ENCODE measurements at places on chromosomes 5 and 9. TPM values are rescaled to one million over a fixed set of nuclear protein-coding genes. Genes with fewer than 3 reads are reported as not detected.

The PAEP gene
- not detected for polyA plus RNA-seq

The MLANA gene
- 1.4 TPM for polyA plus RNA-seq

The FAM221B gene
- polyA plus RNA-seq, result 0.35 TPM

The ANKRD31 gene
- 0.14 TPM for polyA plus RNA-seq

The PDE6A gene
- 0.09 TPM for polyA plus RNA-seq

The TEX48 gene
- polyA plus RNA-seq, result not detected

The CDX1 gene
- polyA plus RNA-seq, result 0.19 TPM

GRCh38 chr5:16903480-16904300 is 32.4 kb downstream of the MYO10 start:
- DNase-seq, result no peak

DNA sequence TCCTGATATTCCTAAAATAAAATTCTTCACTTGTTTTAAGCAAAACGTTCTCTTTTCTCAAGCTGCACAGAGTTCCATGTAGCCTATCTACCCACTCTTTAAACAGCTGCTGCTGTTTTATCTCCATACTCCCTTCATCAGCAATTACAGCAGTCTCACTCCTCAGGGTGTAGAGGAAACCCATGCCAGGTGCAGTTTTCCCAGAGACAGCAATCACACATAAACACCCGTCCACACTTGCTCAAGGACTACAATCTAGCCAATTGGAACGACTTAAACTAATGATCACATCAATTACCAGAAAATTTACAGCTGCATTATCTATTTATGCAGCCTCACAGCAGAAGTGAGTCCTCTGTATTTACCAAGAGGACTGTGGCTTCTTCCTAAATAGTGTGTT is 141.7 kb downstream of the HTR1A start:
- no peak for DNase-seq

GRCh38 chr5:53480416-53481158 is at the start of gene FST:
Gene FST (plus strand): TSS chr5:53480629. CDS start chr5:53480792, 163 bp downstream.
- peak; percentile 67 for DNase-seq

GRCh38 chr5:100788417-100788816 is 114.7 kb downstream of the ST8SIA4 start:
- DNase-seq, result no peak

- no peak for DNase-seq
These were observed 667.2 kb downstream of the TLE1 start for GRCh38 chr9:81022177-81022576.

DNA sequence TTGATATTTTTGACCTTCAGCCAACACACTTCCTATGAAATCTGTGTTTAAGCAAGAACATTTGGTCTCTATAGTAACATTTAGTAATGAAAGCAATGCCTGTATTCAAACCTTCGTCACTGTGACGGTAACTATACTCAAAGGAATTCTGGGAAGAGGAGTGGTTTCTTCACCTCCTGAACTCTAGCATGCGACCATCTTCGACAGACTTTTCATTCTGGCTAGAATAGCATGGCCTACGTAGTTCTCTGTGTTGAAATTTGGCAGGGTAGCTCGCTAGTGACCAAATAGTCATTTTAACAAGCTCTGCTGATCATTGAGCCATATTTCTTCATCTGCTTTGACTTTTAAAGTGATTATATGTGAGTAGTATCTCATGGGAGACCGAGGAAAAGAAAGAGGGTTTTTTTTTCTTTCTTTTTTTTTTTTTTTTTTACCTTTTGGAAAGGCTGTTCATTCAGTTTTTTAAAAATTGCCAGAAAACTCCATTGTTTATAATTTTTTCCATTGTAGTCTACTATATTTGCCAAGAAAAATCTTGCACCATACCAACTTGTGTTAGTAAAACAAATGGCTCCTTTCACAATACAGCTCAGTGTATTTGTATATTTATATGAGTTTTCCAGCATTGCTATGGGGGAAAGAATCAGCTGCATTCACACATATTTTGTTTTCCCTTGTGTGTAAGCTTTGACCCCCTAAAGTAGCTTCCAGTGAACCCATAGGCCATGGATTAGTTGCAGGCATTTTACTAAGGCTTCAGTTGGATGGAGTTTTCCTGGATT is 166.8 kb downstream of the NNT start:
- peak; percentile 89 for DNase-seq

GRCh38 chr5:124654418-124654817 is 92.0 kb downstream of the ZNF608 start:
- no peak for DNase-seq

DNA sequence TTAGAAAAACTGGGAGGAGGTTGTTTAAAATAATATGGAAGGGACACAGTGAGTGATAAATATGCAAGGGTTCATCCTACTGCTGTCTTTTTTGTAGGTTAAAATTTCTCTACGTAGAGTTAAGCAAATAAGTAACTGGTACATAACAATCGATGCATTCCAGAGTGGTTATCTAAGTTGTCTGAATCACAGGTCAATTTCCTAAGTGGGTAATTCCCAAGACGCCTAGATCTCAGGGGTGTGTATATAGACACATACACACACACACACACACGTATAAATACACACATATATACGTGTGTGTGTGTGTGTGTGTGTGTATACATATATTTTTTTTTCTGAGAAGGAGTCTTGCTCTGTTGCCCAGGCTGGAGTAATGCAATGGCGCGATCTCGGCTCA is 22.3 kb downstream of the CAAP1 start:
- DNase-seq, result no peak

DNA sequence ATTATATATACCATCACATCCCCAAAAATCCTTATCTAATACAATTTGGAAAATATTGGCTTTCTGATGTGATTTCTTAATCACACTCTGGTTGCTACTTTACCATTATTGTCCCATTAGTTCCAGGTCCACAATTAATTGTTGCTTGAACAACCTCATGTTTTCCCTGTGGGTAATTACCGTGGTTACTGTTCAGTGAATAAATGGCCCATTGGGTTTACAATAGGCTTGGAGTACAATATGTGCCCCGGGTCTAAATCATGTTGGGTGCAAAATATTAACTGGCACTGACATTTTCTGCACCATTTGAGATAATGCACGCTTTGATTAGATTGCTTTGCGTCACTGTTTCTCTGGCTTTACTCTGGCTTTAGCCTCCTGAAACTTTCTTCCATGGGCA is 163.7 kb downstream of the GABBR2 start:
- no peak for DNase-seq

DNA sequence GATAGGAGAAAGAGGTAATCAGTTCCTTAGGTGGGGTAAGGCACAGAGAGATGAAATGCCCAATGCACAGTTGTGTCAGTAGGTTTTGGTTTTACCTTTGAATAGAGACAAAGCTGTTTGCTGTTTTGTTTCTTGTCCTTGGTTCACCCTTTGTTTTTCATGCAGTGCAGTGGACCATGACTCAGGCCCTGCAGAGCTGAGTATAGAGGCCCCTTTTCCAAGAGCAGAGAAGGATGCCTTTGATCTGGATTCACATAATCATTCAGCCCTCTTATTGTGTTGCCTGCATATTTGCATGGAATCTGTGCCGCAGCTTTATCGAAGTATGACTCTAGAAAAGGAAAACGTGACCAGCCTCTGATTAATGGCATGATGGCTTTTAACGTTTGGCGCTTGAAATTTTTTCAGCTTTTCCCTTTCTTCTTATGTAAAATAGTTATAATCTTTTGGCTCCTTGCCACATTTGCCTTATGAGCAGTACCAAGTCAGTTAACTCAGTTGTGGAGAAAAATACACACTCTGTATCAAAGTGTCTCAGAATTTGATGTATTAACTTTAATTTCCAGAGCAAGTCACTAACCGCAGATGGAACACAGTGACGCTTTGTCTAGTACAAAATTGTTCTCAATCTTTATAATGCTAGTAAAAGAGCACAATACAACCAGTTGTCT is 197.6 kb downstream of the KDM4C start:
- DNase-seq, result no peak

GRCh38 chr9:131679261-131680020 is 60.4 kb downstream of the RAPGEF1 start:
- no peak for DNase-seq

DNA sequence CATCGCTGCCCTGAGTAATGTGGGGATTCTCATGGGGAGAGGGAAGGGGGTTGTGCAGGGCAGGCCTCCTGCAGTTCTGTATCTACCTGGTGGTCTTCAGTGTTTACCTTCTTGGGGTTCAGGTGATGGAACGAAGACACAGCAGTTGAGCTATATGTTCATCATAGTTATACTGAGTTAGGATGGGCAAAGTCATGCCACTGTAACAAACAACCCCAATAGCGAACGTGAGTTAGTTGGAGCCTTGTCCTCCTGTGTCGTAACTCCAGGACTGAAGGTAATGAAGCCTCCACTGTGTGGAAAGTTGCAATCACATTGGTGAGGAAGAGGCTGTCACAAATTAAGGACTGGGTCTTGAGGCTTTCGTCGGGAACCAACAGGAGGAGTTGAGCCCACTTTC is 64.4 kb downstream of the DAPK1 start:
- no peak for DNase-seq

DNA sequence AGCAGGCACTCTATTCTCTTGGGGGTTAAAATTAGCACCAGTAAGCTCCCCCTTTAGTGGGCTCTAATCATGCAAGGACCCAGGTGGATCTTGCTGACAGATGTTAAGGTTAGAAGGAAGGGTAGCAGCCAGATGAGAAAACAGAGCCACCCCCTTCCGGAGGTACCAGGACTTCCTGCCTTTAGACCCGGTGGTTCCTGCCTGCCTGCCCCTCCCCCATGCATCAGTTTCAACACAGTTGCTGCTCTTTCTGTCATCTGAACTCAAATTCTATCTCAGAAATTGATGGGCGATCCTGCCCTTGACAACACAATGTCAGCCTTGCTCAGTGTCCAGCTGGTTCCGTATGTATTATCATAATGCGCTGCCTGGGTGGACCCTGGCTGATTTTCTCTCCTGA is 287.3 kb downstream of the EBF1 start:
- DNase-seq, result no peak

DNA sequence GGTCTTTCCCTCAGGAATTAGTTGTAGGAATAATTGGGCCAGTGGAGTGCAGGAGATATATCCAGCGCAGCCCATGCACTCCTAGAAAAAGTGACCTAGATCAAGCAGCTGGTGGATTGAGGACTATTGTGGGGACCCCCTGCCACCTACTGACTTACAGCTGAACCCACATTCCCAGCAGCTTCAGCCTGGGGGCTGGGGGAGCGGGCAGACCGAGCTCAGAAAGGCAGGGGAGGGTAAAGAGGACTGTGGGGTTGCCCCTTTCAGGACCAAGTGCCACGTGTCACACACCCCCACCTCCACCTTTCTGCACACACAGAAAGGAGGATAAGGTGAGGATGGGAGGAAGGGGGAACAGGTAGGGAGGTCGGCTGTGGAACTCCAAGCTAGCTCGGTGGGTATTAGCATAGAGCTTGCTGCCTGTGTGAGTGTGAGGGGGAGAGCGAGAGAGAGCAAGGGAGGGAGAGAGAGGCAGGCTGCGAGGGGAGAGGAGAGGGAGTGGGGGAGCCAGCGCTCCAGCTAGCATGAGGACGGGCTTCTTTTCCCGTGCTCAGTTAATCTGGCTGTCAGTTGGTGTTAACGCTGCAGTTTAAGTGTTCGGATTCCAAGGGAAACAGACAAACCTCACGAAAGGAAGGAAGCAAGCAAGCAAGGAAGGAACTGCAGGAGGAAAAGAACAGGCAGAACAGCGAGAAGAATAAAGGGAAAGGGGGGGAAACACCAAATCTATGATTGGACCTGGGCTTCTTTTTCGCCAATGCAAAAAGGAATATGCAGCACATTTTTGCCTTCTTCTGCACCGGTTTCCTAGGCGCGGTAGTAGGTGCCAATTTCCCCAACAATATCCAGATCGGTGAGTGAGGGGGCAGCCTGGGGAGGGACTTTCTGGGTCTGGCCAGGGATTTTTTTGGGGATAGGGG is at the start of gene GRIA1:
GRIA1 (plus strand) TSS at position 553 of the 920 bp plus-strand sequence.
- peak; percentile 9 for DNase-seq

DNA sequence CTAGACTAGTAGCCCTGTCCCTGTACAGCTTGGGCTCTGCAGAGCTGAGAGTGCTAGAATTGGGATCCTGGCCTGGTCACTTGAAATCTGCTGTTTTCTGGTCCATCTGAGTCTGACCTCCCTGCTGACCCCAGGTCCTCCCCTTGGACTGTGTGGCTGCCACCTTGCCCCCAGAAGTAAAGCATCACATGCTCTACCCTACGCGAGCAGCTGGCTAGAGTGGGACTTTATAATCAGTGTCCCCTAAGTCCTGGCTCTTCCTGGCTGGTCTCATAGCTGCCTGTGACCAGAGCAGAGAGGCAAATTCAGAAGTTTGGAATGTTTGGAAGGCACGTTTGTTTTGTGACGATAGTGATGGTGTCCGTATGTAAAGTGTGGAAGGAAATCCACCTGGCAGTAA is 81.0 kb downstream of the ARHGEF28 start:
- DNase-seq, result no peak

- no peak for DNase-seq
These were observed 92.2 kb downstream of the ZNF462 start for GRCh38 chr9:106954974-106955850.

DNA sequence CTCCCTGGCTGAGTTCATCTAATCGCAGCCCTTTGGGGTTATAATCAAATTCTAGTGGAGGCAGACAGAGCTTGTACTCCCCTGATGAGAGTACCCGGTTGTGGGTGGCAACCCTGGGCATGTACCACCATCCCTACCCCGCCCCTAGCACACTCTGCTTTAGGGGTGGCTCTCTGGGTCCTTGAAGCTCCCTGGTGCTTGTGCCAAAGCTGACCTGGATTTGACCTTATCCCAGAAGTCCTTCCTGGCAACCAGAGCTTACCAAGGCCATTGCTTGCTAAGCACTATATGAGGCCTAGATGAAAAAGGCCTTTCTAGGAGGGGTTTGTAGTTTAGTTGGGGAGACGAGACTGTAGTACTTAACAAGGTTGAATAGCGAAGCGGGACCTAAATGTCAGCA is 72.2 kb downstream of the RGS3 start:
- no peak for DNase-seq

DNA sequence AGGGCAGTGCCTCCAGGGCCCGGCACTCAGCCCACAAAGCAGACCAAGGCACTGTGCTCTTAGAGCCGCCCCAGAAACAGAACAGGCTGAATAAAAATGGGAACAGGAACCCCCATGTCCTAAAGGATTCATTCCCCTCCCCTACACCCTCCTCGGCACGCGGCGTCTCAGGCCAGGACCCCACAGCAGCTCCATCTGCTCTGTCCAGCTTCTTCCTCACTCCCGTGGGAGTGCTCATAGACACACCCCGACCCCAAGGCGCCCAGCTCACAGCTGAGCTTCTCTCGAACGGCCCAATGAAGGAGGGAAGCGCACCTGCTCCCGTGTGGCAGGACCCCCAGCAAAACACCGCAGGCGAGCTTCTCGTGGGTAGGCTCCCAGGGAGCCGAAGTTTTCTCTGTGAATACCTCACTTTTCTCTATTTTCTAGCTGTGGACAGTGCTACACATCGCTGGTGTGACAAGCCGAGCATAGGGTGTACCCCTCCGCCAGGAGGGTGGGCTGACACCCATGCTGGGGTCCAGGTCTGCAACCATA is 15.4 kb upstream of the QSOX2 start:
- no peak for DNase-seq

DNA sequence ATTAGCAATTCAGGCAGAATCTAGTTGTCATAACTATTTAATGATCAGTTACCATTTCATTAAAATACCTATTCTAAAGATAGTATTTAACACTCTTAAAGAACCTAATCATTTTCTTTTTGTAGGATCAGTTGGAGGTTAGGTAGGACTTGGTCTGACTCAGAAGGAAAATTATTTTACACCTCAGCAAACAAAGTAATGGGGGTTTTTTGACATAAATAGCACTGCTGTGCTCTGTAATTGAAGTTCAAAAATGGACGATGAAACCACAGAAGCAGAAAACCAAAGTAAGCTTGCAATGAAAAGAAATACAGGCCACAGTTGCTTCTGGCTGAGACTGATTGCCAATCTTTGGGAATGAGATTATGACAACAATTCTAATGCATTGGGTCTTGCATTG is 187.0 kb upstream of the TRPM3 start:
- DNase-seq, result no peak
